ENCODE measurements at places on chromosomes 11 and 22.

- no peak for DNase-seq
Measured at GRCh38 chr11:66766681-66767080, 37.7 kb upstream of the SPTBN2 start.

GRCh38 chr11:134988495-134988894 lies 576.5 kb upstream of the B3GAT1 start:
- DNase-seq = no peak

- no peak for DNase-seq
Measured at GRCh38 chr11:27387362-27387761, 24.3 kb upstream of the CCDC34 start.

GRCh38 chr11:117713538-117713991 lies 83.5 kb downstream of the DSCAML1 start:
- no peak for DNase-seq

- DNase-seq = peak; percentile 43
Measured at GRCh38 chr22:30178181-30179126, 68.1 kb downstream of the LIF start.

DNA sequence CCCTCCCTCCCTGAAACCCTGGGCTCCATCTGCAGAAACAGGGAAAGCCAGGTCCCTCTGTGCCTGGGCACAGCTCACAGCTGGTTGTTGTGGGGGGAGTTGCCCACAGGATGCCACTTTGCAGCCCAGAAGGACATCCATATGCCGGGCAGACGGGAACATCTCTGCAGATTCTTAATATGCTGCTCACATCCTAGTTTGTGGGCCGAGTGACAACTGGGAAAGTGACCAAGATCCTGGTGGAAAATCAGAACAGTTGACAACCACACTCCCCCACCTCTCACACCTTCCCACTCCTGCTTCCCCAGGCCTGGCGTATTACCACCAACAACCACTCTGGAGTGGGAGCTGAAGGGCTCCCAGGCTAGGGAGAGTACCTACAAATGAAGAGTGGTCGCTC lies 7.3 kb upstream of the SCGB1A1 start:
- DNase-seq = no peak

GRCh38 chr11:8287703-8288102 lies 24.0 kb upstream of the LMO1 start:
- DNase-seq = no peak

GRCh38 chr22:36323182-36323854 lies 64.4 kb downstream of the MYH9 start:
- no peak for DNase-seq

GRCh38 chr11:107265591-107266121 lies 192.0 kb downstream of the CWF19L2 start:
- DNase-seq = no peak

GRCh38 chr11:2217211-2218030 lies 45.8 kb upstream of the TH start:
- DNase-seq = no peak

DNA sequence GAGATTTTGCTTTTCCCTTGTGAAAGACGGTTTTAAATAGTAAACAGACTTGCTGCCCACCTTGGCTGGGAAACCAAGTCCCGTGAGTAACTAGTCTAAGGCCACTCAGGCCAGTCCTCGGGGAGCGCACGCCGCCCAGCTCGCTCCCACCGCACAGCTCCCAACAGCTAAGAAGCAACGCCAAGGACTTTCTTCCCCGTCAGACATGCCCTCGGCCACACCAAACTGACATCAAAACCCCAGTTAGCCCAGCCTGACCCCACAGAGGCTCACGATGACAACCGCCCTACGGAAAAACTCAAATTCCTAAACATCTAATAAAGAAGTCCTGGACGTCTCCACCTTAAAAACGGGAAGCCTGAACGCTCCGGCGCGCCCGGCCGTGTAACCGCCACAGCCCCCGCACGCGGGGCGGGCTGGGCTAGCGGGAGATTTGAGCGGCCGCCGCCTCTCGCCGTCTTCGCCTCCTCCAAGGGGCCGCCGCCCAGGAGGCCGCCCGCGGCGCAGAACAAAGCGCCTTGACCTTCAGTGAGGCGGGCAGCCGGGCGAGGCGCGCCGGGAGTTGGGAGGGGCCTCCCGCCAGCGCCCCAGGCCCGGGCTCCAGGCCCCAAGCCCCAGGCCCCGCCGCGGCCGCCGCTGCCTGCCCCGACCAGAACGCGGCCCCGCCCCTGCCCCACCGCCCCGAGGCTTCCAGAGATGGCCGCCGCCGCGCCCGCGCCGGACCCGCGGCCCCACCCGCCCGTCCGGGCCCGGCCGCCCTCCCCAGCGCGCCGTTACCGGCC lies 486 bp downstream of the NAP1L4 start:
- DNase-seq = peak; percentile 56

- DNase-seq = no peak
Measured at GRCh38 chr11:13174090-13174489, 103.5 kb upstream of the BMAL1 start.

DNA sequence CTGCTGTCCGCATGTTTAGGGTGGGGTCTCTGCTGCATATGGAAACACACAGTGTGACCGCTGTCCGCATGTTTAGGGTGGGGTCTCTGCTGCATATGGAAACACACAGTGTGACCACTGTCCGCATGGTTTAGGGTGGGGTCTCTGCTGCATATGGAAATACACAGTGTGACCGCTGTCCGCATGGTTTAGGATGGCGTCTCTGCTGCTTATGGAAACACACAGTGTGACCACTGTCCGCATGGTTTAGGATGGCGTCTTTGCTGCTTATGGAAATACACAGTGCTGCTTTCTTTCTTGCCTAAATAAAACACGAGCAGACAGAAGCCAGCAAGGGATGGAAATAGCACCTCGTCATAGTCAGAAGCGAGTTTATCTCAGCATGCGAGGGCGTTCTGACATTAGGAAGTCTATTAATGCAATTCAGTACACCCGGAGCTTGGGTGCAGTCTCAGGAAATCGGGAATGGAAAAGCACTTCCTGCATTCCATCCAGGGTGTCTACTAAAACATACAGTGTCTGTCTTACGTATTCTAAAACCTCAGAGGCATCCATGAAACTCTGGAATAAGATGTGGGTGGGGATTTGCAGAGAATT lies 32.6 kb upstream of the TOLLIP start:
- DNase-seq = no peak

DNA sequence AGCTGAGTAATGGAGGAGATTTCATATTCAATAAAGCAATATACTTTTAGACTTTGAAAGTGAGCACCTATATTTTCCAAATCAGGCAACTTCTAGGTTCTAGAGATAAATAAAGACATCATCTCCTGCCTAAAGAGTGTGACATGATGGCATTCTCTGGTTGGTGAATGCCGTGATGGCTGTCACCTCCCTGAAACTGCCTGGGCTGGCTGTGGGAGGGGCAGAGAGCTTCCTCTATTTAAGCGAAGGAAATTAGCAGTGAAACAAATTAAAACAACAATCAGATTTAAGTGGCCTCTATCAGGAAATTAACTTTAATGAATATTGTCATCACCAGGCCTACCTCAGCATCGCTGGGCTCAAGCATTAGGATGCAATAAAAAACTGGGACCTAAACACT lies 113.9 kb downstream of the ARL14EP start:
- DNase-seq = no peak

- no peak for DNase-seq
Measured at GRCh38 chr11:118771547-118772288, 19.2 kb downstream of the DDX6 start.

GRCh38 chr11:75388386-75389275 lies 10.7 kb upstream of the RPS3 start:
- DNase-seq = peak; percentile 57

DNA sequence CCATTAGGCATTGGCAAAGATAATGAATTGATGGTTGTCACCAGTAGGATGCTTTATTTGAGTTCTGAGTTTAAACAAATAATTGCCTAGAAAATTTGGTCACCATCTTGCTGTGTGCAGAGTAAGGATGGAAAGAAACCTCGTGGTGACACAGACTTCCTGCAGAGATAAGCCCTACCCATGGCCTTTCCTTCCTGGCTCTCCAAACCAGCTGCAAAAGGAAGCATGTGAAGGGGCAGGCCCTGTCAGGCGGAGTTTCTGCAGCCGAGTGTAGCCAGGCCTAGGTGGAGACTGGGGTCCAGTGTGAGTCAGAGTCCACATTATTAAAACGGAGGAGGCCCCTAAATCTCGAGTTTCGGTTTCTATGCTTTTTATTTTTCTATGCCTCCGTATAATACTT lies 83.1 kb upstream of the ADSL start:
- no peak for DNase-seq

- DNase-seq = no peak
Measured at GRCh38 chr11:62372871-62373270, 35.6 kb downstream of the ASRGL1 start.

GRCh38 chr11:113764527-113765219 lies 8.8 kb downstream of the ZW10 start:
- DNase-seq = no peak
